ENCODE measurements at places on chromosomes 7 and 10.

- no peak for DNase-seq
These were observed 222.3 kb downstream of the KIF20B start for GRCh38 chr10:89923661-89924060.

- DNase-seq, result no peak
These were observed 134.9 kb downstream of the ADRA2A start for GRCh38 chr10:111211706-111212105.

- no peak for DNase-seq
These were observed 7.3 kb downstream of the MAFK start for GRCh38 chr7:1537535-1538412.

DNA sequence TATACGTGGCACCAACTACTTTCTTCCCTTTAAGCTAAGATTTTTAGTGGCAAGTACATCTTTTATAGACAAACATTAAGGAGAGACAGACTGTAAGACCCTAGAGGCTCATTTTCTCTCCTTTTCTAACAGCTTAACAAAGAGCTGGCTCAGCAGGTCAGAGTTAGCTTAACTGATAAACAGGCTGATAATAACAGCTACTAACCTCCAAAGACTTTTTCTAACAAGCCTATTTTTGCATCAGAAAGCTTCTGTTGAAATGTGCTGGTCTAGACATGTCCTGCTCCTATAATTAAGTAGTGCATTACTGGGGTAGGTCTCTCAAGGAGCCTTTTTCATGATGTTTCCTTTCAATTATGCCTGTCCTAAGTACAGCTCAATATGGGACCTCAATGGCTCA, 238.2 kb upstream of the FAM3C start:
- DNase-seq, result no peak

GRCh38 chr7:95590387-95591248, 5.7 kb downstream of the PDK4 start:
- DNase-seq, result no peak

- DNase-seq, result no peak
These were observed 37.7 kb upstream of the FOXI2 start for GRCh38 chr10:127699311-127699710.

DNA sequence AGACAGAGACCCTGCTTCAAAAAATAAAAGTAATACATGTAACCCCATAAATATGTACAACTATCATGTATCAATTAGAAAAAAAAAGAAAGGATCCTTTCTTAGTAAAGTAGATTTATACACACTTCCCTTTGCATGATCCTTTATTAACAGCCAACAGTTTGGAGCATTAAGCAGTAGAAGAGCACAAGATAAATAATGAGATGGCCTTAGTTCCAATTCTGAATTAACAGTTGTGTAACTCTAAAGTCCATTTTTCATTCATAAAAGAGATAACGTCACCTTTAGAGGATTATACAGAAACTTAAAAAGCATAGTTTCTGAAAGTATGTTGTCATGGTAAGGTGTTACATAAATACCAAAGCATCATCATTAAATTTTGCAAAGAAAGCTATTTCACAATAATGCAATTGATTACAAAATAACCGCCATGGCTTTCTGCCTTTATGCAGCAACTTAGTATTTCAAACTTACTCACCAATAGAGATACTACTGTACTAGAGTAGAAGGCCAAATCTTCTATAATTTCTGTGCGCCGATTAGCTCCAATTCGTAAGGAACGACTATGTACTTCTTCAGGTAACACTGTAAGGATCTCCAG, 40.3 kb downstream of the TNPO3 start:
- no peak for DNase-seq

GRCh38 chr7:158959021-158959717, 102.8 kb downstream of the DYNC2I1 start:
- no peak for DNase-seq

DNA sequence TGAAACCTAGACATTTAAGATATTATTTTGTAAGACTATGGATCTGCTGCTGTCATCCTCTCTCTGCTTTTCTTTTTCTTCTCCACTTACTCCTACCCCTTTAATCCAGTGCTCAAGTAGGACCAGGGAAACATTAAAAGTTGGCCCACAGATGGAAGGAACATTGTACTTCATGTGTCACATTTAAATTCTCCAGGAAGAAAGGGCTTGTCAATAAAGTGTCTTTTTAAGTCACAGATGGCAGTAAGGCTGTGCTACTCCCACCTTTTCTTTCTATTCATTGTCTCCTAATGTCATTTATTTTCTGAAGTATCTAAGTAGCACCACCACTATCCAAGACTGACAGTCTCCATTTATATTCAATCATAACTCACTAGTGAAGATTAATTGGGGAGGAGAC, 737.7 kb upstream of the C7orf33 start:
- DNase-seq, result no peak

GRCh38 chr10:69359594-69359993, 57.1 kb downstream of the TACR2 start:
- no peak for DNase-seq

DNA sequence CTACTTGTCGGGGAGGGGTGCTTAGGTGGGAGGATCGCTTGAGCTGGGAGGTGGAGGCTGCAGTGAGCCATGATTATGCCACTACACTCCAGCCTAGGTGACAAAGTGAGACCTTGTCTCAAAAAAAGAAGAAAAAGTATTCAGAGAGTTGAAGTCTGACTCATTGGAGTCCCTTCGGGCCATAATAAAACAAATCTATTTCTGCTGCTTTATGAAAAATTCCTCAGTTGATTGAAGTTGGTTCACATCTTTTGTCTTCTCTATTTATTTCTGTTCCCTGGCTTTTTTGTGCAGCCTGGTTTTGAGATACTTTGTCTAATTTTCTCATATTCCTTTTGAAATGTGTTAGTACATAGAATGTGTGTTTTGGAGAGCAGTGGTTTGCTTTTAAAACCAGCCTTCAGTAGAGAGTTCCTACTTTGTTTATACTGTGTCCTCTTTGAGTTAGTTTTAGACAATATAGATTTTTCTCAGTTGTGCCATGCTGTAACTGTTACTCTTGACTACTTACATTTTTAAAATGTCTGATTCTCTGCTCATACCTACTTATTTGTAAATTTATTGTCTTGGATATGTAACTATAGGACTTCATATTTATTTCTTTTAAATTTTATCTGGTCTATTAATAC, 36.7 kb downstream of the LUC7L2 start:
- no peak for DNase-seq

GRCh38 chr7:43390576-43390975, 192.3 kb upstream of the STK17A start:
- no peak for DNase-seq

- no peak for DNase-seq
These were observed 152.4 kb downstream of the DKK1 start for GRCh38 chr10:52466464-52466863.

DNA sequence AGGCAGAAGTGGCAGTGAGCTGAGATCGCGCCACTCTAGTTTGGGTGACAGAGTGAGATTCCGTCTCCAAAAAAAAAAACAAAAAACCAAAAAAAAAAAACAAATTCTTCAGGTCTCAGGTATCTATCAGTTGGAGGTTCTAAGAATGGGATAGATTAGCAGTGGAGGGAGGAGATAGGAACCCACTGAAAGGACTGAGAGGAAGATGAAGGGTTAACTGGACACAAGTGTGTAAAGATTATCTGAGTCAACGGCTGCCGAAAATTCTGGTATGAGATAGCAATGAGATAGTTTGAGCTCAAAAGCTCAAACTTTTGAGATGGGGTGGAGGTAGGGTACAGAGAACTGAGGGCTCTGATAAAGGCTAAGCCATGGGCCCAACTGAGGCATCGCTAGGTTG, 12.8 kb downstream of the ZNF467 start:
- DNase-seq, result no peak

- DNase-seq, result no peak
These were observed 4.1 kb upstream of the PRSS1 start for GRCh38 chr7:142745091-142745635.

DNA sequence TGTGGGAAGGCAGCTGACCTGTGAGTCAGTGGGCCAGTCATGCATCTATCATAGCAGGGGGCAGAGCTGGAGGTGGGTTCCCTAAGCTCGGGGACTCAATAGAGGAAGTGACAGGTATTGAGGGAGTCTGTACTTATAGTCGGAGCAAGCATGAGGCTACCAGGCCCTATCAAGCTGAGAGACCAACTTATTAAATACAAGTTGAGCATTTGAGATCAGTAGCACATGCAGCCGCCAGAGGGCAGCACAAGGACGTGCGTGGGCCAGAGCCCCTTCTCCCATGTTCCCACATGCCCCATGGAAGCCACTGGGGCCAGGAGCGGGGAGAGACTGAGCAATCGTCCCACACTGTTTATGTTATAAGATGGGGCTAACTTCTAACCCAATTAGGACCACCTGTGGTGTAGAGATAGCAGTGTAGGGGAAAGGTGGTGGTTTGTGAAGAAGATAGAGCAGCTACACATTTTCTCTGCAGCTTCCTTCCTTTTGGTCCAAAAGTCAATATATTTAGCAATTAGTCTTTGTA, 13.0 kb upstream of the STK31 start:
- peak; percentile 57 for DNase-seq

DNA sequence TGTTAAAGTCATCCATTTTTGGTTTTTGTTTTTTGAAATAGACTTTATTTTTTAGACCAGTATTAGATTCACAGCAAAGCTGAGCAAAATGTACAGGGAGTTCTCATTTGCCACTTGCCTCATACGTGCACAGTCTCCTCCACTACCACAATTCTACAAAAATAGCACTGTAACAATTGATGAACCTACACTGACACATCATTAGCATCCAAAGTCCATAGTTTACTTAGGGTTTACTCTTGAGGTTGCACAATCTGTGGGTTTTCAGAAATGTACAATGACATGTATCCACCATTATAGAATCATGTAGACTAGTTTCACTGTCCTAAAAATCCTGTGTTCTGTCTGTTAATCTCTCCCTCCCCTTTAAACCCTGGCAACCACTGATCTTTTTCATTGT, 125.8 kb upstream of the PDSS1 start:
- DNase-seq, result no peak

DNA sequence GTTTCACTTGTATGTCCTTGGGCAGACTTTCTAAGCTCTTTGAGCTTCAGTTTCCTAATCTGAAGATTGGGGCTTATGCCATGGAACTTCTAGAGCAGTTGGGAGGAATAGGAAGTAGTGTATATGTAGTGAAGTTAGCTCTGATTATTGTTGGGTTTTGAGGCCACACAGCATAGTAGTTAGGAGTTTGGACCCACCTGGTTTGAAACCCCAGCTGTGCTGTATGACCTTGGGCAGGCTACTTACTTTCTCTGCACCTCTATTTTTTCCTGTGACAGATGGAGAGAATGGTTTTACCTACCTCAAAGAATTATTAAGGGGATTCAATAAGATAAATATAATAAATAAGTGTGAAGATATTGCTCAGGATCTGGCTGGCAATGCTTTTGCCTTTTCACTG, 61.4 kb upstream of the ADRB1 start:
- DNase-seq, result no peak

DNA sequence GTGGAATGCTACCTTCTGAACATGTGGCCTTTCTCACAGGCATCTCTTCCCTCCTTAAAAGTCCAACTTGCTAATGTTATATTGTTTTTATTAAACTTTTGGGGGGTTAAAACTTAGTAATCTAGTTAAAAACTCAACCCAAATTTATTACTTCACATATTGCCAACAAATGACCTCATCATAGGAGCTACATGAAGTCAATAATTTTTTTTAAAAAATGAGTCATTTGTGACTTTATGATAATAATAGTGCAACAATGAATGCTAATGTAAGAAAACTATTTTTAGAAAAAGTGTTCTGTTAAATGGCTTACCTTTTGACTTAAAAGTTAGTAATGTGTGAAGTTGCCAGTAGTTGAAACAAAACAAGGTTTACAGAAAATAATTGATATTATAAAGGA, 325.9 kb upstream of the FZD1 start:
- no peak for DNase-seq

DNA sequence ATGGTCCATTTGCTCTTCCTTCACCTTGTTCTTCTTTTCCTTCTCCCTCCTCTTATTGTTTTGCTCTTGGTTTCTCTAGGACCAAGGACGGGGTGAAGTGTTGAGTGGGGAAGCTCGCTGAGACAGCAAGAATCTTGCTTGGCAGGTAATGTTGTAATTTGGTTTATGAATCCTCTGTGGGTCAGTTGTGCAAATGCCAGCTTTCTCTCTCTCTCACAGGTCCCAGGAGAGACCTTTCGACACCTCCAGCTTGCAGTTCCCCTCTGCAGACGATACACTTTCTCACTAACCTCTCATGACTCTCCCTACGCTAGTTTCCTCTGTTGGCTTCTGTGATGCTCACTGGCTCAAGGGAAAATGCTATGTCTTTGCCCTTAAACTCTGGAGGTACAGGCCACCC, 77.0 kb downstream of the FRMD4A start:
- DNase-seq, result no peak

- DNase-seq, result no peak
These were observed 322.2 kb downstream of the FGFR2 start for GRCh38 chr10:121276046-121276445.

Measured in activated CD4-positive, alpha-beta T cell treated with anti-CD3 and anti-CD28 coated beads for 24 hours (primary cell).